Upper lobe of left lung (tissue), 6 donors: ENCODE measurements at places on chromosomes 3 and 15.
A peak's percentile ranks its signal among the peaks of the same experiment; 100 is the strongest.

DNA sequence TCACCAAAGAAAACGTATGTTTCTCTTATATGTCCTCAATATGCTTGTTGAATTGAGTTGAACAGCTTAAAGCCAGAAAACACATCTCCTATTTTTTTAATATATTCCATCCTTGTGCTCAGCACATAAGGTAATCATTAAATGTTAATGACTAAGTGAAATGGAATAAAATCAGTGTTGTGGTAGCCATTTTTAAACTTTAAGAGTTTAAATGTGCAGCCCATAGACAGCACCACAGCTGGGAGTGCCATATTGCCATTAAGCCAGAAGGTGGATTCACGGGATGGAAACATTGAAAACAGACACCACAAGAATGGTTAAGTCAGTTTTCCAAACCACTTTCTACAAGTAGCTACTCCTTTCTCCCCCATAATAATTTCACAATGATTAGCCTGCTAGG is 76.8 kb upstream of the C15orf61 start:
- H3K4me3 ChIP-seq, result no peak overlapping the region
- H3K4me1 ChIP-seq, result no peaks in the 10 kb centered on the region
- no peaks in the 10 kb centered on the region for H3K27me3 ChIP-seq
- no peaks in the 10 kb centered on the region for H3K36me3 ChIP-seq

DNA sequence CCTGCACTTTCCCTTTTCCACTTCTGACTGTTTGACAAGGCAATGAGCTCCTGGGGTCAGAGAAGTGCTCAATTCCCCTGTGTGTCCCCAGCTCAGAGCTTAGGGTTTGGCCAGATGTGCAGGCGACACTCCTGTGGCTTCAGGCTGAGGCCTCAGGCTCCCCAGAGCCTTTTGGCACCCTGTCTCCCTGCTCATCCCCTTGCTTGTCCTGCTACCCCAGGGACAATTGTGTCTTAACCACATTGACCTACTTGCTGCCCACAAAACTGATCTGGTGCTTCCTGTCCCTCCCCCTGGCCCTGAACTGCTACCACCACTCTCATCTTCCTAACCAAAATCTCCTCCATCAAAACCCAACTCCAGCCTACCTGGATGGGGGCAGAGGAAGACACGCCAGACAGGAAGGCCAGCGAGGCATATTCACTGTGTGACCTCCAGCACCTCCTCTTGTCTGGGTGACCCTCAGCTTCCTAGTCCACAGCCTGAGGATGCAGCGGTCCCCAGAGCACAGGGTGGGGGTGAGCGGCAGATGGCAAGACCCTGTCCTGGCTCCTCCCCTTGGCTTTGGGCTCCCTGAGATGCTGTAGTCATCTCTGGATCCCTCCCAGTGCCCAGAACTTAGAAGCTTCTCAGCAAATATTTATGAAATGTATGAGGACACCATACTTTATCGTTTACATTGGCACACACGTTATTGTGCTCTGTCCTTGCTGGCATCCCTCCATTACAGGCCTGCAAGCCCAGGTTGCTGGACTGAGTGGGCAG is 98.9 kb upstream of the SLC6A6 start:
- no peaks in the 10 kb centered on the region for H3K4me1 ChIP-seq
- no peaks in the 10 kb centered on the region for H3K27me3 ChIP-seq
- no peaks in the 10 kb centered on the region for H3K36me3 ChIP-seq
- no peak overlapping the region for H3K27ac ChIP-seq
- DNase-seq, result no peak

DNA sequence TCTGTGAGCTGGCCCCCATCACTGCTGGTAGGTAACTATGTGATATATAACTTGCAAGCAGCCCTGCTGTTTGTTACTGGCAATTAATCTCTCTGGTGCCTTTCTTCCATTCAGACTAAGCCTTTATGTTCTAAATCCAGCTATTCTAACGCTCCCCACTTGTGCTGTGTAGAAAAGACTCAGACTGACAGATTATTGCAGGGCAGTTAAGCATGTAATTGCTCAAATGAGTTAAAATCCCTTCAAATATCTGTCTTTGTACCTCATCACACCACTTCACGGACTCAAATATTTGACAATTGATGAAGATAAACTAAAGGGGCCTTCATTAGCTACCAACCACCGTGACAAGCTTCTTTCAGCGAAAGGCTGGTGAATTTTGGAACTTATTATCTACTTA is 416.2 kb downstream of the NR2F2 start:
- no peak overlapping the region for H3K4me3 ChIP-seq
- no peak for DNase-seq
- no peaks in the 10 kb centered on the region for H3K27me3 ChIP-seq
- H3K4me1 ChIP-seq, result no peaks in the 10 kb centered on the region
- H3K36me3 ChIP-seq, result no peaks in the 10 kb centered on the region

DNA sequence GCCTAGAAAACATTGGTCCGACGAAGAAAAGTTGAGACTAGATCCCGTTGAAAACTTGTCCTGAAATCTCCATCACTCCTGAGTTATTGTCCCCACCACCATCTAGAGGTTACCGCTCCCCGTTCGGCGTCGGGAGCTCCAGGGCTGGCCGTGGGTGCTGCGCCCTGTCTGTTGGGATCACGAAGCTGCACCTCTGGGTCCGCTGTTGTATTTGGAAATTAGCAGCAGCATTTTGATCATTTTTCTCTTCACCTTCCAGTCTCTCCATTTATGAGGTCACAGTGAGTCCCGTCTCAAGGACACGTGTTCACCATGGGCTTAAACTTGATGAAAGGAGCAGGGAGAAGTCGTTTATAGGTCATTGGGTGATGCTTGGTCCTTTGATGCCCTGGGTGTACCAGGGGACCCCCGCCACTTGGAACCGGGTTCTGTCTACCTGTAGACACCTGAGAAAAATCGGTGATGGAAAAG is 565 bp downstream of the MANF start:
- H3K27ac ChIP-seq, result peak overlapping the region; percentile 93
- peak overlapping the region; percentile 82 for H3K4me3 ChIP-seq
- DNase-seq, result no peak
- no peaks in the 10 kb centered on the region for H3K27me3 ChIP-seq
- peaks cover 52% of the 10 kb centered on the region for H3K4me1 ChIP-seq

DNA sequence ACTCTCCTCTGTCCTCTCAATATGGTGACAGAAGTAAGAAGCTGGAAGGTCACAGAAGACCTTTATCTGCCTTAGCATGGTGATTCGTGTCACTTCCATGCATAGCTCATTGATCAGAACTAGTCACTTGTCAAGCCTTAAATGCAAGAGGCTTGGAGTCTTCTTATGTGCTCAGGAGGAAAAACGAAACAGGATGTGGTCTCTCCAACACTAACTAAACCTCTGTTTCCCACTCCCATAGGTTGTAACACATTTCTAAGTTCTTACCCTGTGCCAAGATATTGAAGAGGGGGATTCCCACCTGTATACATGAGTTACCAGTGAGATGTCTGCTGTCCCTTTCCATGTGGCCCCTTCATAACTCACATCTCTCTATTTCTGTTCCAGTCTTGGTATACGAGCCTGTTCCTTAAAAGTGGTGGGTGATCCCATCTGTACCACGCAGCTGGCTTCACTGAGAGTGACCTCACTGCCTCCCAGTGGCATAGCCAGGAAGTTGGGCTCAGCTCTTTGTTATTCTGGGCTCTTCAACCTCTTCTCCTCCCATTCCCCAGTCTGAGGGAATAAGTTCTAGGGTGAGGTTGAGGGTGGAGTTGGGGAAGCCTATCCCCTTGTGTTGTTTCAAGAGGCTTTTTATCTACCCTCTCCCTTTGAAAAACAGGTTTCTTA is 203.2 kb upstream of the PPP2R3A start:
- H3K4me3 ChIP-seq, result no peak overlapping the region
- H3K27me3 ChIP-seq, result no peaks in the 10 kb centered on the region
- DNase-seq, result no peak
- no peak overlapping the region for H3K27ac ChIP-seq

DNA sequence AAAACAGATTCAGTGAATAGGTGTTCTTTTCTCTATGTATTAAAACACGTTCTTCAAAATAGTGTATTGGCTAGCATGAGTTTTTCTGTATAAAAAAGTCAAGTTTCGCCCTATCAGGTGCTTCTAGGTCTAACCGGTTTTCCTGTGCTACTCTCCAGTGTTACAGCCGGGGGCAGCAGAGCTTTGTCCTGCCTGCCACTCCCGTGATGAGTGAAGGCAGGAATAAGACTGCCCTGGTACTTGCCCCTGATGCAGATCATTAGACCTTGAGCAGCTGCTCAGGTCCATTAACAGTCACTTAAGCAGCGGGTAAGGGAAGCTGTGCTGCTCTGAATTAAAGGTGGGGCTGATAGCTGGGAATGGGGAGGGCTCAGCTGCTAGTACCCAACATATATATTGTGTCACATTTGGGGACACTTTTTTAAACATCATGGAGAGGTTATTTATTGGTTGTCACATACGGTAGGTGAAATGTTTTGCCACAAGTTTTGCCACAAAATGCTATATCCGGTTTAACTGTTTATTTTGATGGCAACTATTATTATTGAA is 1.3 kb upstream of the UNC13C start:
- no peaks in the 10 kb centered on the region for H3K27me3 ChIP-seq
- no peak overlapping the region for H3K4me3 ChIP-seq
- no peaks in the 10 kb centered on the region for H3K36me3 ChIP-seq
- peaks cover 5% of the 10 kb centered on the region for H3K4me1 ChIP-seq
- peak; percentile 29 for DNase-seq

GRCh38 chr3:18153571-18154173 is 271.5 kb downstream of the SATB1 start:
- DNase-seq, result no peak
- H3K27ac ChIP-seq, result no peak overlapping the region
- H3K27me3 ChIP-seq, result no peaks in the 10 kb centered on the region
- H3K36me3 ChIP-seq, result no peaks in the 10 kb centered on the region
- no peaks in the 10 kb centered on the region for H3K4me1 ChIP-seq
